ENCODE measurements at places on chromosomes 7 and 10. TPM values are rescaled to one million over a fixed set of nuclear protein-coding genes. Genes with fewer than 3 reads are reported as not detected.
A peak's percentile ranks its signal among the peaks of the same experiment; 100 is the strongest.

CFAP70 gene
- 0.43 TPM for total RNA-seq

CUZD1 gene
- 0.11 TPM for total RNA-seq

- DNase-seq: peak; percentile 81
These were observed 27.2 kb downstream of the GTF2IRD1 start for GRCh38 chr7:74480861-74481417.

DNA sequence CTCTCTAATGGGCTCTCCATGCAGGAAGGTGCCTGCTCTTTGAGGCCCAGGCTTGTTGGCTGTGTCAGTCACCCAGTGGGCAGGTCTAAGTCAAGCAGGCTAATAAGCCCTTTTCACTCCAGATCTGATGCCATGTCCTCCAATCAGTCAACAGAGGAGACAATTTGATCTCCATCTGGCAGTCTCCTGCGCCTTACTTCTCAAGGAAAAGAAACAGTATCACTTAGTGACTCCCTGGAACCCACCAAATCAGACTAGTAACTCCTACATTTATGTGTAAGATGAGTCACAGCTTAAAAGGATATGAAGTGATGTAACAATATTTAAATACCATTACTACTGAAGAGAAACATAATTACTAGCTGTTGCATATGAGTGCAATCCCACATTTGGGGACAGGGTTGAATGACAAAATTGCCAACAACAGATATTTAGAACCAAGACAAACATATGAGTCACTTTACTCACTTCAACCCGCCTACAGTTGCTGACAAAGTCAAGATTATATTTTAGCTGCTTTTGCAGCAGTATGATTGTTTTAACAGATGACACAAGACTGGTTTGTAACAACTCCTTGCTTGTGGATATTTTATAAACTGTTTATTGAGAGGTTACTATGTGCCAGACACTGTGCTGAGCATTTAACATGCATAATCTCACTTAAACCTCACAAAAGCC lies 72.1 kb downstream of the USP6NL start:
- peak; percentile 68 for DNase-seq

DNA sequence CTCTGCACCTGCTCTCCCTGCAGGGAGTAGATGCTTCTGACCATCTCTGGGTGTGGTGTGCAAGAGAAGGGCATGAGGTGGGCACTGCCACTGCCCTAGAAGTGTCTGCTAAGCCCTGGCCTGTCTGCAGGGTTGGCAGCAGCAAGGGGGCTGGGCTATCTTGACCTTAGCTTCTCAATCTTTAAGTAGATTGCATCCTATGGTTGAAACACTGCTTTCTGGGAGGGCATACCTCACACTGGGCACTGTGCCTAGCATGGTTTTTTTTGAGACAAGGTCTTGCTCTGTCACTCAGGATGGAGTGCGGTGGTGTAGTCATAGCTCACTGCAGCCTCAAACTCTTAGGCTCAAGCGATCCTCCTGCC lies 54.9 kb downstream of the CLIP2 start:
- DNase-seq: peak; percentile 21

GRCh38 chr7:75971961-75972763 lies 22.2 kb downstream of the TMEM120A start:
- peak; percentile 55 for DNase-seq

GRCh38 chr7:1651031-1651446 lies 19.0 kb upstream of the ELFN1 start:
- DNase-seq: no peak

- DNase-seq: no peak
These were observed 5.3 kb downstream of the GNG11 start for GRCh38 chr7:93926800-93927199.

All from GM23248 (cell line).